Small intestine (tissue), 16 donors: ENCODE measurements at places on chromosomes 7 and 10. TPM values are rescaled to one million over a fixed set of nuclear protein-coding genes. Genes with fewer than 3 reads are reported as not detected.

The MINDY4 gene
- 6.5 TPM for polyA plus RNA-seq

The EGR2 gene
- polyA plus RNA-seq = 0.54 TPM

The ASB15 gene
- not detected for polyA plus RNA-seq

The TSC22D4 gene
- polyA plus RNA-seq = 57.9 TPM

The GRM3 gene
- not detected for polyA plus RNA-seq

The CACNA2D1 gene
- polyA plus RNA-seq = 1.3 TPM

- no peak overlapping the region for H3K4me3 ChIP-seq
- no peaks in the 10 kb centered on the region for H3K27me3 ChIP-seq
- no peaks in the 10 kb centered on the region for H3K4me1 ChIP-seq
- H3K36me3 ChIP-seq = no peaks in the 10 kb centered on the region
- no peak for DNase-seq
Measured at GRCh38 chr7:69781412-69781846, 183.2 kb downstream of the AUTS2 start.

DNA sequence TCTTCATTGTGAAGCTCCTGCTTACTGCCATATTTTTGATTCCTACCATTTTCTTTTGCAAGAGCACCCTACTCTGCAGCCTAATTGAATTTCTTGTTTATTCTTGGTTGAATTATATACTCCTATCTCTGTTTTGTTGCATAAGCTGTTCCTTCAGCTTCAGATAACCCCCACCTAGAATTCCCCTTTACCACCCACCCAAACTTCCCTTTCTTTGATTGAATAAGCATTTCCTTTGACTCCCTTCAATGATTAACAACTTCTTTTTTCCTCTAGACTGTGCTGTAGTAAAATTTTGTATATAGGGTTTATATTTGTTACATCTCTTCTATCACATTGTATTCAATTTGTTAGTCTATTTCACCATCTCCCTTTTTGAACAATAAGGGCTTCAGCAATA is 168.1 kb downstream of the GPR37 start:
- no peaks in the 10 kb centered on the region for H3K4me1 ChIP-seq
- H3K4me3 ChIP-seq = no peak overlapping the region
- no peak for DNase-seq
- no peak overlapping the region for H3K27ac ChIP-seq

- H3K36me3 ChIP-seq = no peaks in the 10 kb centered on the region
- H3K27me3 ChIP-seq = no peaks in the 10 kb centered on the region
- H3K4me1 ChIP-seq = peaks cover 7% of the 10 kb centered on the region
- peak overlapping the region; percentile 48 for H3K27ac ChIP-seq
- H3K4me3 ChIP-seq = no peak overlapping the region
- DNase-seq = peak; percentile 52
Measured at GRCh38 chr10:69474742-69475432, 23.6 kb downstream of the TSPAN15 start.

DNA sequence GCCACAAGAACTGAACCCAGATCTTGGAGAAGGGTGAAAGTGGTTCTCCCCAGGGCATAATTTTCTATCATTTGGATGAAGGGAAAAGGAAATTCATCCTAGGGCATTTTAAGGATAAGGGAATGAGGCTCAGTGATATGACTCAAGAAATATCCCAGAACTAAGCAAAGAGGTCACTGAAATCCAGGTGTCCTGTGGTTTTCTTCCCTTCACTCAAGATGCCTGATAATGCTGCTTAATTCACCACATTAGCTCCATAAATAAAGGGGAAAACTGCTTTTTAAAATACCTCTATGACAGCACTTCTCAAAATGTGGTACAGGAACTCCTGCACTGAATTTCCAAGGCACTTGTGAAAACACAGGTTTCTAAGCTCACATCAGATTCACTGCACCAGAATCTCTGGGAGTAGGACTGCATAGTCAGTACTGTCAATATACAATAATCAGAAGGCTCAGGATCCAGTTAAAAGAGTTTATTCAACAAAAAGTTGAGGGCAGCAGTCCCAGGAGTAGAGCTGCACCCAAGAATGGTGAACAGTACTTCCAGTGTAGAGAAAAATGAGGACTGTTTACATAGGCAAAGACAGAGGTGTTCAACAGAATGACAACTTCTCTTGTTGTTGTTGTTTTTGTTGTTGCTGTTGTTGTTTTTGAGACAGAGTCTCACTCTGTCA is 2.9 kb downstream of the IFIT3 start:
- peak overlapping the region; percentile 1 for H3K27ac ChIP-seq
- H3K27me3 ChIP-seq = no peaks in the 10 kb centered on the region
- no peak for DNase-seq
- no peak overlapping the region for H3K4me3 ChIP-seq

GRCh38 chr10:114679552-114679951 is 21.5 kb upstream of the ABLIM1 start:
- no peaks in the 10 kb centered on the region for H3K36me3 ChIP-seq
- H3K27me3 ChIP-seq = no peaks in the 10 kb centered on the region
- H3K4me1 ChIP-seq = peaks cover 5% of the 10 kb centered on the region

- H3K4me1 ChIP-seq = no peaks in the 10 kb centered on the region
- H3K36me3 ChIP-seq = no peaks in the 10 kb centered on the region
- no peak overlapping the region for H3K27ac ChIP-seq
- H3K4me3 ChIP-seq = no peak overlapping the region
- no peaks in the 10 kb centered on the region for H3K27me3 ChIP-seq
- DNase-seq = no peak
Measured at GRCh38 chr7:116177009-116177408, 33.3 kb upstream of the TES start.

DNA sequence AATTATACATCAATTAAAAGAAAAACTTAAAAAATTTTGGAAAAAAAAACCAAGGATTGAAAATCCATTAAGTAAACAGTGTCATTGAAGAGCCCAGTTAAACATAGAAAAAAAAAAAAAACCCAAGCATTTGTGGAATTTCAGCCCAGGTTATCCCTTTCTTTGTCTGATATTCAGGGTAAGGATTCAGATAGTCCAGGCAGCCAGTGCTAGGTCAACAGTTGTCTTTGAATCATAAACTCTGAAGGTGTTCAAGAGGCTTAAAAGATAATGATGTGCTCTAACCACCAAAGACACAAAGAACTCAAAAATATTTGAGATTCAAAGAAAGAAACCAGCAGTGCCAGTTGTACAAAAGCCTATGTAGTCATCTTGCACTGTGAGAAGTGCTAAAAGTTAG is 270.3 kb upstream of the DKK1 start:
- H3K4me3 ChIP-seq = no peak overlapping the region
- H3K27ac ChIP-seq = no peak overlapping the region
- no peaks in the 10 kb centered on the region for H3K36me3 ChIP-seq
- no peaks in the 10 kb centered on the region for H3K4me1 ChIP-seq
- DNase-seq = no peak

- peaks cover 5% of the 10 kb centered on the region for H3K4me1 ChIP-seq
- H3K27ac ChIP-seq = peak overlapping the region; percentile 74
- DNase-seq = no peak
- no peaks in the 10 kb centered on the region for H3K27me3 ChIP-seq
- peak overlapping the region; percentile 72 for H3K4me3 ChIP-seq
Measured at GRCh38 chr7:154929006-154929726, 73.8 kb downstream of the PAXIP1 start.

DNA sequence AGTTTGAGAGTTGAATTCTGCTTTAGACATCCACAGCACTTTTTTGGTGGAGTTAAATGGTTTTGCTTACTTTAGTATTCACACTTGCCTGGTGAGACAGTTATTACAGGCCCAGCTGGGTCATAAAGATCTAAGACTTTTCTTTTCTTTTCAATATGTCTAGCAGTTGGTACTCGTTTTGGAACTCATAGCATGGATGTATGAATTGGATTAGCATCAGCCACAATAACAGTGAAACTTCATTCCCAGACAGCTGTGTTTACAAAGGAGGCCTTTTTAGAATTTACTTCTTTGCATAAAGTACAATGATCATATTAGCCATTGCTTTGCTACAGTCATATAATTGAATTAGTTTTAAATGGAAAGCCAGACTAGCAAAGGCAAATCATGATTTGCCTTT is 168.4 kb upstream of the DKK1 start:
- no peak overlapping the region for H3K4me3 ChIP-seq
- H3K36me3 ChIP-seq = no peaks in the 10 kb centered on the region
